ENCODE measurements at places on chromosomes 7 and 10.
A peak's percentile ranks its signal among the peaks of the same experiment; 100 is the strongest.

GRCh38 chr10:26997610-26998009, 102.7 kb downstream of the ANKRD26 start:
- no peak for DNase-seq

- DNase-seq, result peak; percentile 12
These were observed 82.3 kb downstream of the HTR7 start for GRCh38 chr10:90775351-90776028.

DNA sequence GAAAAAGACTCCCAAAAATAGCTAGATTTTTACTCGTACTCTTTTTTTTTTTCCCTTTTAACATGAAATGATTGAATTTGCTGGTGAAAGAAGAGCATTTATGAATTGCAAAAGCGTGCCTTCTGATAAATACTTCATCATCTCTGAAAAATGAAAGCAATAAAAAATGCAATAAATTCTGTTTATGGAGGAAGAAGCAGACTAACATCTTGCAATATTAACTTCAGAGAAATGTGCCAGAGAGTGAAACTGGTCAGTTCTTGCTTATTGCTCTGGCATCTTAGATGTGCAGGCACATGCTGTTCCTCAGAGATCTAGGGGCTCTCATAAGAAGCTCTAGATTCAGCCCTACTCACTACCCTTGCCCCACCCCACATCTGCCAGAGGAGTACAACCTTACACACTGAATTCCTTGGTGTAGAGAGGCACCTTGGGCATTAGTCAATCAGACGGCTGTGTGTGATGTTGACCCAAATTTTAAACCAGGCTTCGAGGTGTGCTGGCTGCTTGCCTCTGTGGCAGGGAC, 891.1 kb upstream of the GHITM start:
- DNase-seq, result no peak

- DNase-seq, result no peak
These were observed 123.6 kb upstream of the TMEM72 start for GRCh38 chr10:44787480-44788075.

DNA sequence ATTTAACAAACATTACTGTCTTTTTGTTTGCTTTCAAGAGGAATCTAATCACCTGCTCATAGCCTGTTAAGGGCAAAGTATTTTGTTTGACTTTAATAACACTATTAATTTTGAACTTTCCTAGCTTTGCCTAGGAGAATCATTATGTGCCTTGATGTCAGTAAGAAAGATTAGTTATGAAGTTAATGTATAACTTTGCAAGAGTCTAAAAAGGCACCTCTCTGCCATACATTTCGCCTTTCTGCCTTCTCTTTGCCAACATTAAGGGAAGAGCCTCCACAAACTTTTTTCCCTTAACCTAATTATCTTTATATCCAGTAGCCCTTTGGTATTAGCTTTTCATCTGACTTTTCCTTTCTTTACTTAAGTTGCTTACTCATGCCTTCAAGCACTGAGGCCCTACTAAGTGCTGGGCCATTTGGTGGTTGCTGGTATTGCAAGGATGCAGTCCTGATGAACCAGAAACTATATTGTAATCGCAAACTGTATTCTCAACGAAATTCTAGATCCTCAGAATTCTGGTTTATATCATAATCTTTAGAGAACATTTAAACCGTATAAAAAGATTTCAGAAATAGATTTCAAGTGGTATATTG, 108.5 kb downstream of the SND1 start:
- DNase-seq, result no peak

- no peak for DNase-seq
These were observed 12.7 kb downstream of the NRBF2 start for GRCh38 chr10:63145782-63146181.

GRCh38 chr10:102673819-102674511, 29.7 kb downstream of the TRIM8 start:
- peak; percentile 75 for DNase-seq

DNA sequence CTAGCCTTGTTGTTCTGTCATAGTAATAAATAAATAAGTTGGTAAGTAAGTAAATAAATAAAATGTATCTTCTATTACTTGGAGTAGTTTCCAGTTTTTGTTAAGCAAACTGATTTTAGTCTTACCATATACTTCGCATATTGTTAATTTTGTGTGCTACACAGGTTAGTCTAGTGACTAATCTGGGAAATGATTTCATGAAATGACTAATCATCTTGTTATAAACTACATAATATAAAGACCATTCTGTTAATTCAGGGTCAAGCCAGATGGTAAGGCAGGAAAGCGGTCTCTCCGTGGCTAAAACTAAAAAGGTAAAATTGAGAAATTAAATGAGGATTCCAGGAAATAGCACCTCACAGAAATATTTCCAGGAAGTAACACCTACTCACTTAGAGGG, 58.5 kb upstream of the FOXP2 start:
- DNase-seq, result no peak

GRCh38 chr7:10238641-10239040, 735.0 kb upstream of the PHF14 start:
- no peak for DNase-seq

DNA sequence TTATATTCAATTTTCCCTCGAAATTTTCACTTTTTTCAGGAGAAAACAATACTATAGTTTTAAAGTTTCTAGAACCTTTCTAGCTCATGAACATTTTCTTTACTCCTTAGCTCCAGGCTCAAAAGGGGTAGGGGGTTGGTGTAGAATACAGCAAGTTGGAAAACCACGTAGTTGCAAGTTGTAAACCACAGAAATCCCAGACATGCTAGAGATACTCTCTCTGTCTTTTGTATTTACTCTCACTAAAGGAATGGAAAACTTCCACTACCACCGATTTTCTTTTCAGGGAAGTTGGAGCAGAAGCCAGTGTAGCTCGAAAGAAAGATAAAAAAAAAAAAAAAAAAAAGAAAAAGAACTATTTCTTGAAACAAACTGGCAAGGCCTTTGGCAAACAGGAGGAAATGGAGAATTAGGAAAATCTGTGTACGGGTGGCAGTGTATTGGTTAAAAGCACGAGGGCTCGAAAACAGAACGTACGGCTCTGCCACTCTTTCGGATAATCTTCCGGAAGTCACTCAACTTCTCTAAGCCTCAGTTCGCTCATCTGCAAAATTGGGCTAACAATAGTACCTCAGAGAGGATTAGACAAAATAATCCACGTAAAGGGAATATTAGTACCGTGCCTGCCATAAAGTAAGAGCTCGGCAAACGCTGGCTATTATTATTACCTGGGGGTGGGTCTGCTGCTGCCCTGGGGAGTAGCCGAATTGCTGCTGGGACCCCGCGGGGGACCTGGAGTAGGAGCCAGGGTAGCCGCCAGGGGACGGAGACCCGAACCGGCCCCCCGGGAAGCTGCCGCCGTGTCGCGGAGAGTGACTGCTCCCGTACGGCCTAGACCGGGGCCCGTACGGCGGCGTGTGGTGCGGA, 628 bp downstream of the MPLKIP start:
- peak; percentile 50 for DNase-seq

- DNase-seq, result peak; percentile 57
These were observed 3.8 kb upstream of the NRCAM start for GRCh38 chr7:108459922-108460551.

DNA sequence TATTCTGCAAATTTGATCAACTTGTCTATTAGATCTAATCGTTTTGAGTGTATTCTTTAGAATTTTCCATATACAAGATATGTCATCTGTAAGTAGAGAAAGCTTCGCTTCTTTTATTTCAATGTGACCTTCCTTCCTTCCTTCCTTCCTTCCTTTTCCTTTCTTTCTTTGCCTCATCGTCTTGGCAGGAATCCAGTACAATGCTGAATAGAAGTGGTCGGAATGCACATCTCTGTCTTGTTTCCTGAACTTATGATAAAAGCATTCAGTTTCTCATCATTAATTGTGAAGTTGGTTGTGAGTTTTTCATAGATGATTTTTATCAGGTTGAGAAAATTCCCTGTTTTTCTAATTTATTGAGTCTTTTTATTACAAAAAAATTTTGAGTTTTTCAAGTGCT, 300.7 kb upstream of the ZNF32 start:
- DNase-seq, result no peak

Measured in Kasumi-1 (cell line).